ENCODE measurements at places on chromosomes 11 and 22.

GRCh38 chr11:1088927-1089737 lies 14.5 kb downstream of the MUC2 start:
- no peak for DNase-seq

GRCh38 chr22:30348809-30349208 lies 7.9 kb downstream of the SF3A1 start:
- DNase-seq, result peak; percentile 50

GRCh38 chr22:33717694-33718396 lies 202.4 kb downstream of the LARGE1 start:
- DNase-seq, result no peak

GRCh38 chr11:61966734-61967115 lies 709 bp downstream of the FTH1 start:
- no peak for DNase-seq

GRCh38 chr11:104583857-104584256 lies 314.4 kb downstream of the CASP12 start:
- DNase-seq, result no peak

DNA sequence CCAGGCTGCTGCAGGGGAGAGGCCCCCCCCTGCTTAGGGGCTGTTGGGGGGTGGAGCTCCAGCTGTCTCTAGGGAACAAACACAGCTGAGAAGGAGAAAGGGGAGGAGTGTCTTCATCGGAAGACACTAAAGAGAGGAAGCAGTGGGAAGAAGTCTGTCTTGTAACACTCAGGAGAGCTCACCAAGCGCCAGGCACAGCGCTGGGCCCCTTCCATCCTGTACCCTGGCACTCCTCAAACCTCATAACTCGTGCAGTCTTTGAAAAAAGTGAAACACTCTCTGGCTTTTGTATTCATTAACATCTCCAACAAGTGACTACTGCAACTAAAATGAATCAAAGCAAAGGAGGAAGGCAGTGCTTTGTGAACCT lies 67.4 kb upstream of the PRDM11 start:
- DNase-seq, result no peak

GRCh38 chr11:44957776-44958564 lies 7.3 kb upstream of the TP53I11 start:
- DNase-seq, result no peak

DNA sequence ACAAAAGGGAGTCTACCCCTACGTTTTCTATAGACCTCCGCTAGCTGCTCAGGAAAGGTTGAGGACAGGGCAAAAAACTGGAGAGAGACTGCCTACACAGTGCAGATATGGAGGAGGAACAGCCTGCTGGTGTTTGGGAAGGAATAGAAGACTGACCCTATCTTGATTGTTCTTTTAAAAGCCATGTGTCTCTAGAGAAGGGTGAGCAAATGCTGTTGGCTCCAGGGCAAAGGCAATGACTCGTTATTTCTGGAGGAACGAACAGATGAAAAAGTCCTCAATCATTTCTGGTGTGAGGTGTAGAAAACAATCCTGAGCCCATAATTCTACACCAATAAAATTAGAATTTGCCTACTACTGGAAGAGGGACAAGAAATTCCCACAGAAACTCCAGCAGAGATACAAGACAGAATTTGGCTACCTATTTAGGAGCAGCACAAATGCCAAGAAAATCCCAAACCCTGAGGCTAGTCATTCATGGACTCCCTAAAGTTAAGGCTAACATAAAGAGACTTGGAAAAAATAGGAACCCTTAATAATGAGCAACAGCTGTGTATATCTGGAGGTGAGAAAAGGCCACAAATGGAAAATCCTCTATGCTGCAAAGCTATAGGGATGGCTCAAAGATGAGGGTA lies 1206.3 kb upstream of the CNTN5 start:
- no peak for DNase-seq

- DNase-seq, result no peak
Measured at GRCh38 chr11:15828215-15828853, 528.0 kb downstream of the SOX6 start.

DNA sequence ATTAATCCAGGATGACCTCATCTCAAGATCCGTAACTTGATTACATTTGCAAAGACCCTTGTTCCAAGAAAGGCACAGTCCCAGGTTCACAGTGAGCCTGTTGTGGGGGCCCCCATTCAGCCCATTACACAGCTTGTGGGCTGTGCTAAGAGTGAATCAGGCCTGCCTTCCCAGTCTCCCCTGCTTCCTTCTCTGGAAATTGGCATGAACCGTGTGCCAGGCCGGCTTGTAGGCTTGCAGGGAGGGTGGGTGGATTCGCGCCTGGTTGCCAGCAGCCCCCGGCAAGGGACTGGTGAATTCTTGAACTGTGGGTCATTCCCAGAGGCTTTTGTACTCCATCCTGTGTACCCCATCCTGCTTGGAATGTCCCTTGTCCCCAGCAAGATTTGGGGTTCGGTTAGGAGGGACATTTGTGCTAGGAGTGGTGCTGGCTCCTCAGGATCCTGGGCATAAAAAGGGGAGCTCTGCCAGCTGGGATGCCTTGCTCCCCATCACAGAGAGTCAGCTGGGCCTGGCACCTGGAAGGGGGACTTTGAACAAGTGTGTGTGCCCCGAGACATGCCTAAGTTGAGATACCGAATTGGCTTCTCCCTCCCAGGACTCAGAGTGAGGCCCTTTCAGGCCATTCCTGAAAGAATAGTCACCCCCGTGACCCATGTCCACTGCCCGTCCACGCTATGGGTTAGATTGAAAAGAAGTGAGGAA lies 818.2 kb downstream of the BRD1 start:
- no peak for DNase-seq

DNA sequence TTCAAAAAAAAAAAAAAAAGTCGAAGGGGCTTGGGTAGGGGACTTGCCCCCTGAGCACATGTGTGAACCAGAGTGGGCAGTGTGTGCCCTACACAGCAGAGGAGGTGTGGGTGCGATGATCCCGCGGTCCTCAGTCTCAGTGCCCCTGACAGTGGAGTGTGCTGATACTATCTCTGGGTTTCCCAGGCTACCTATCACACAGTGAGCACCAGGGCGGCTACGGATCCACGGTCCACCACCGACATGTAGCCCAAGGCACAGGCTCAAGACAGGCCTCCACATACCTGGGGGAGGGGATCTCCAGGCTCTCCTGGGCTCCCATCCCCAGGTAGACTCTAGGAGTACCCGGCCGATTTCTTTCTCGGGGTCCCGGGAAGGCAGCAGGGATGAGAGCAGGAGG lies 9.1 kb downstream of the B3GAT1 start:
- no peak for DNase-seq

- DNase-seq, result no peak
Measured at GRCh38 chr11:121334973-121335710, 42.6 kb downstream of the SC5D start.

DNA sequence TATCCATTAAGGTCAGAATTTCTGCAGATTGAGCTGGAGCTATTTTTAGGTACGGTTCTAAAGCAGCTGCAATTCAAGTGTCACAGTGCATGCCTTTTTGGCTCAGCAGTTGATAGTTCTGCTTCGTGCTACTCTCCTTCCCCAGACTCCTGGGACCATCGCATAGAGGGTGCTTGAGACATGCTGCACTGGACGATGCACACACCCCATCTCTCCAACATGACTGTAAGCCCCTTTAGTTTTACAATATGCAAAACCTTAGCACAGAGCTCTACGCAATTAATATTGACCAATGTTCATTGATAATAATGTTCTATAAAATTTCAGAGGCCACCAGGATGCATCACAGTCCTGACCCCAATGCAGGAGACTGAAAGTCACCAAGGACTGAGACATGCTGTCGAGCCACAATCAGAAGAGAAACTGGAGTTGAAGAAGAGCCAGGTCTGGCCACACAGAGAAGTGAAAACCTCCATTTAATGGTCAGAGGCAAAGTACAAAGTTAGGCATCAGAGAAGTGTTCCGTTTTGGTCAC lies 120.9 kb upstream of the ZC3H12C start:
- DNase-seq, result no peak

DNA sequence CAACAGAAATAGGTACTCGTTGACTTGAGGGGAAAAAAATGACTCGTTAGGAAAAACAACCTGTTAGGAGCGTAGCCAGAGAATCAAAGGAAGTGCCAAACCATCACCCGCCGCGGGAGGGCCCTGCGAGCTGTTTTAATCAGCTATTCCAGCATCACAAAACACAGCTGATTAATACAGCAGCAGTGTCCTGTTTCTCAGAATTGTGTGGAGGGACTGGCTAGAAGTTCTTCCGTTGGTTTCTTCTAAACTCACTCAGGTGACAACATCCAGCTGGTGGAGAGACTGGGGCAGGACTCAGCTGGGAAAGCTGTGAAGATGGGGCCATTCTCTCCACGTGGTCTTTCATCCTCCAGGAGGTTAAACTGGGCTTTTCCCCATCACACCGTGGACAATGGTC lies 28.0 kb downstream of the HSPA8 start:
- DNase-seq, result no peak

DNA sequence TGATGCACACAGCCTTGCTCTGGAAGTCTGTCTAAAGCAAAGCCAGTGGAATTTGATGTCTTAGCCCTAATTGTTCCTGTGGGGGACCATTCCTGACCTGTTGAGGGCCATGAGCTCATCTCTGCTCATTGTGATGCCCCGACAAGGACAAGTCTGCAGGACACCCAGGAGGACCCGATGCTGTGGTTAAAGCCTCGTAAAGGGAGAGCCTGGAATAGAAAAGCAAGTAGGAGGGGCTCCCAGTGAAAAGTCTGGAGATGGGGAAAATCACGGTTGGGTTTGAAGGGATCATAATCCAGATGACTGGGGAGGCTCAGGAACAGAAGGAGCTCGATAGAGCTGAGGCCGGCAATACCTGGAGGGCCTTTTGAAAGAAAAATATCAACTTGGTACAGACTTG lies 98.5 kb upstream of the RAG2 start:
- no peak for DNase-seq

DNA sequence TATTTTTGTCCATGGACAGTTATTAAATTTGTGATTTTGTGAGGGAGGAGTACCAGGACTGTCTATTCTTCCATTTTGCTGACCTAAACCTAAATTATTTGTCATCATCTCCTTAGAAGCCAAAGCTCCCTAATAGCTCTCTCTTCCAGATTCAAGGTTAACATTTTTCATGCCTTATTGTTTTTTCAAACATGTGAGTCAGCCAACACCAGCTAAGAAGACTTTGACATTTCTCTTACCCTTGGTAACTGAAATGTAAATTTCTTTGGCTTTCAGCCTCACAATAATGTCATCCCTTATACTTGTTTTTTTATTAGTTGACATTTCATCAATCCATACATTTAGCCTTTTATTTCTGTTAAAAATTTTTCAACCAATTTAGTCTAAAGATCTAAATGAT lies 19.2 kb downstream of the OR52E1 start:
- DNase-seq, result no peak

GRCh38 chr11:120280600-120281051 lies 40.7 kb downstream of the POU2F3 start:
- DNase-seq, result no peak

DNA sequence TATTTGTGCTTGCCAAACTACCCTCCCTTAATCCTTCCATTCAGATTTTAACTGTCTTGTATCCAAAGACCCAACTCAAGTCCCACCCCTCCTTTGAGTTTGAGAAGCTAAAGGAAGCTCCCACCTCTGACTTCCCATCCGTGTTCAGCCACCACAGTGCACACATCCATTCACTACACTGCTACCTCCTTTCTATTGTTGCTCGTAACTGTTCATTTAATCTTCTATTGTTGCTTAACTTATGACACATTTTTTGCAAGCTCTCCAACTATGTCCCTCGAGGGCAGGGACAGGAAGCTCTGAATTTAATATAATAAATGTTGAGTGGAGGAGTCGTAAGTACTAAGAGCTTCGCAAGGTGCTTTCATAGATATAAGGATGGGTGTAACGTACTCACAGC lies 10.4 kb downstream of the LARGE1 start:
- no peak for DNase-seq

- DNase-seq, result no peak
Measured at GRCh38 chr11:17633987-17634775, 85.2 kb upstream of the MYOD1 start.

- peak; percentile 65 for DNase-seq
Measured at GRCh38 chr11:130418756-130419155, 9.7 kb downstream of the ADAMTS8 start.

GRCh38 chr11:99822846-99823565 lies 802.3 kb downstream of the CNTN5 start:
- DNase-seq, result no peak

GRCh38 chr11:31620434-31620833 lies 110.9 kb downstream of the ELP4 start:
- no peak for DNase-seq

- no peak for DNase-seq
Measured at GRCh38 chr11:71500601-71501021, 26.5 kb upstream of the KRTAP5-7 start.

- DNase-seq, result no peak
Measured at GRCh38 chr11:44595006-44595405, 29.5 kb downstream of the CD82 start.

GRCh38 chr22:39388261-39389011 lies 11.1 kb upstream of the TAB1 start:
- DNase-seq, result no peak

DNA sequence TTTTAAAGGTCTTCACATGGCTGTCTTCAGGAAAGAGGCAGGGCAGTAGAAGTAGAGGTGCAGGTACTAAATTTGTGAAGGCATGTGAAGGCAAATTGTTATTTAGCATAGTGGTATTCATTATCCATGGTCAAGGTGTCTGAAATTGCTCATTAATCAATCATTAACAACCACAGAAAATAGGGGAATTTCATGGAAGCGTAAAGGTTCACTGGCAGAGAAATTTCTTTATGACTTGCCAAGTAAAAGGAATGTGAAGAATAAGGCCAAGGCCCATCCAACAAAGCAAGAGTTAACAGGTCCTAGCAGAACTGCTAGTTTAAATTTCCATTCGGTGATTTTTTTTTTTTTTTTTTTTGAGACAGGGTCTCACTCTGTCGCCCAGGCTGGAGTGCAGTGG lies 59.0 kb downstream of the RSF1 start:
- no peak for DNase-seq

DNA sequence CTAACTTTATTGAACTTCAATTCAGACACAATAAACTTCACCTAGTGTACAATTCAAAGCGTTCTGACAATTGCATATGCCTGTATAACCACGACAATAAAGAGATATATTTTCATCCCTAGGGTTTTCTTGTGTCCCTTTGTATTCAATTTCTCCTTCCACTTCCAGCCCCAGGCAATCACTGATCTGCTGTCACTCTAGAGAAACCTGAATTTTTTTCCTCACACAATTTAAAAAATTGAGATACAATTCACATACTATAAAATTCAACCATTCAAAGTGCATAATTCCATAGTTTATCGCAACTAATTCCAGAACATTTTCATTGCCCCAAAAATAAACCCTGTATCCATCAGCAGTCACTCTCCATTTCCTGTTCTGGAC lies 116.6 kb downstream of the MRTFA start:
- DNase-seq, result no peak

DNA sequence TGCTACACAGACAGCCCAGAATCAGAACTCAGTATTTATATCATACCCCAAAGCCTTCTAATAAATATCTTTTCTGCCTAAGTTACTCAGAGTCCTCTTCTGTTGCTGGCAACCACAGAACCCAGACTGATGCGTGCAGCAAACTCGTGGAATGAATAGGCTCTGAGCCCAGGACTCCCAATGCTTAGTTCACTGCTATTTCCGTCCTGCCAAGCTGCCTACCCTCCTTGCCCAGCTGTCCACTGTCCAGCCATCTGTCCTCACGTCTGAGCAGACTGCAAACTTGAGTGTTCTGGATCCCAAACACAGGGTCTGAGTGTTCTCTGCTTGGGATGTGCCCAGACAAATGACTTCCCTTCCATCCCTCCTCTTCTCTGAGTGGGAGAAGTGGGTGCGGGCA lies 19.4 kb downstream of the PTPN5 start:
- DNase-seq, result no peak
